CD14-positive monocyte (primary cell): ENCODE measurements at places on chromosomes 6 and 20. TPM values are rescaled to one million over a fixed set of nuclear protein-coding genes. Genes with fewer than 3 reads are reported as not detected.

GRCh38 chr6:5619249-5619648, 357.9 kb downstream of the FARS2 start:
- DNase-seq, result no peak
- H3K4me3 ChIP-seq, result no peak overlapping the region

DNA sequence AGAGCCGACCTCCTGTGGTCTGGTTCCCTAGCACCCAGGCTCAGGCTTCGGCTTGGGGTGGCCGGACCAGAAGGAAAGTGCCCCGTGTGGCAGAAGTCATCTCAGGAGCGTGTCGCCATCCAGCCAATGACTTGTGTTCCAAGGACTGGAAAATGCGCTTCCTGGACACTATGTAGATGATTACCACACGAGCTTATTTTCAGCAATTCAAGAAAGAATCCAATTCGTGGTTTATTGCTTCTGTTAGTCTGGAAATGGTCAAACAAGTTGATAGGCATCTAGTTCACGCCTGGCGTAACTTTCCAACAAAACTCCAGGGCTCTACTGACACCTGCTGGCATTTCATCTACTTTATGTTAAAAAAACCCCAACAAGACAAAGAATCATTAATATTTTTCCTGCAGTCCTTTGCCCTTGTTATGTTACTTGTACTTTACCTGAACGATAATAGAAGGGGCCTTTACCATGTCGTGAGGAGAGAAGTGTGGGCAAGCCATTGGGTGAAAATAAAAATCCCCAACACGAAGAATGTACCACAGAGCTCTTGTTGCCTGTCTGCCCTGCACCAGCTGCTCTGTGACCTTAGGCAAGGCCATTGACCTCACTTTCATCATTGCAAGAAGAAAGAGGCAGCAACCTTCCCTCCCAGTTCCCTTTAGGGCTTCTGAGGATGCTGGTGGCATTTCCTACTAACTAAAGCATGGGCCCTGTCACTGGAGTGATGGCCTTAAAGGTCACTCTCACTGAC, 154.7 kb upstream of the LAMP5 start:
- H3K36me3 ChIP-seq, result no peaks in the 10 kb centered on the region
- H3K27ac ChIP-seq, result no peak overlapping the region
- no peaks in the 10 kb centered on the region for H3K4me1 ChIP-seq
- no peak for DNase-seq
- no peak overlapping the region for H3K4me3 ChIP-seq

- H3K27me3 ChIP-seq, result no peaks in the 10 kb centered on the region
- no peak for DNase-seq
- H3K4me1 ChIP-seq, result peaks cover 38% of the 10 kb centered on the region
- no peaks in the 10 kb centered on the region for H3K36me3 ChIP-seq
- no peak overlapping the region for H3K27ac ChIP-seq
- H3K4me3 ChIP-seq, result no peak overlapping the region
Measured at GRCh38 chr6:156984178-156984738, 207.1 kb downstream of the ARID1B start.

The CABLES2 gene
- polyA plus RNA-seq, result 0.60 TPM

The VIP gene
- polyA plus RNA-seq, result not detected

The BANF2 gene
- not detected in 2 replicates for polyA plus RNA-seq

The ADTRP gene
- polyA plus RNA-seq, result not detected

DNA sequence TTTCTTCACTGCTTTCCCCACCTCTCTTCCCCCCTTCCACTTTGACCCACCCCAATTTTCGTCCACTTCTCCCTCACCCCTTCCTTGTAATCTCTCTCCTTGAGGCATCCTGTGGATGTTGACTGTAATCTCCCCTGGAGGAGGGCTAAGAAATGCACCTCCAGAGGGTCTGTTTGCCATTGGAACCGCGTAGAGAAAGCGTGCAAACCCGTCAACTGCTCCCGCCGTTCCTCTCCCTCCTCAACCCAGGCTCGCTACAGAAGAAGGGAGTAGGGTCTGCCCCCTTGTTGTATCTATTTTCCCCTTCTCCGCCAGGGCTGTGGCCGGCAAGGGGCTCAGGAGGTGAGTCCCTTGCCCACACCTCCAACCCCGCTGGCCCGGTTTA, 502 bp upstream of the HTR1E start:
- DNase-seq, result no peak
- H3K36me3 ChIP-seq, result no peaks in the 10 kb centered on the region
- H3K4me3 ChIP-seq, result no peak overlapping the region
- peaks cover 18% of the 10 kb centered on the region for H3K27me3 ChIP-seq

GRCh38 chr6:110981202-110981600, 637 bp upstream of the RPF2 start:
- H3K27ac ChIP-seq, result peak overlapping the region; percentile 86
- no peak for DNase-seq
- H3K4me3 ChIP-seq, result peak overlapping the region; percentile 87
- no peaks in the 10 kb centered on the region for H3K27me3 ChIP-seq
- H3K36me3 ChIP-seq, result peaks cover 15% of the 10 kb centered on the region
- H3K4me1 ChIP-seq, result peaks cover 20% of the 10 kb centered on the region
